ENCODE measurements at places on chromosomes 12 and 14.
A peak's percentile ranks its signal among the peaks of the same experiment; 100 is the strongest.

DNA sequence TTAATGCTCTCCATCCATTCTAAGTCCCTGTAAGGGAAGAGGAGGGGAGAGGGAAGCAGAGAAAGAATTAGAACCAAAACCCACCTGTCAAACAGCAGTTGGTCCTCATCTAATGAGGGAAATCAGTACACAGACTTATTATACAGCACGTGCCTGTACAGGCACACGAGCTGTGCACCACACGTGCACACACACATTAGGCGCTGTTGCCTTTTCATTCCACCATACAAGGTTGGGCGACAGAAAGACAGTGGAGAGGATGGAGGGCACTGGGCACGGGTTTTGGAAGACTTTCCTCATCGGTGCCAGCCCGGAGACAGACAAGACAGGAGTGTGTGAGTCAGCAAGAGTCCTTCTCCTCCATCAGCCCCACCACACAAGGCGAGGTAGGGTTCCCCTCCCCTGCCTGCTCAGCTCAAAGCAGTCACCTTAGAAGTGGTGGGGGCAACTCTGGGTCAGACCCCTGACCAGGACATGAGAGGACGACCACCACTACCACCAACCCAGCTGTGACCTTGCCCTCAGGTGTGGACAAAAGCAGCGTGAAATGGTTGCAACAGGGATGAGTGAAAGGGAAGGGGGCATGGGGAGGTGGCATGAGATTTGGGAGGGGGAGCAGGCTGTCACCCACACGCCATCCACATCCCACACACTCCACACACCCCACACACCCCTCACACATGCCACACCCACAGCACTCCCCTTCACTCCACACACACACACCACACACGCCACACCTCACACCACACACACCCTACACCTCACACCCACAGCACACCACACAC is 80.7 kb downstream of the ACTN1 start:
- DNase-seq = no peak

DNA sequence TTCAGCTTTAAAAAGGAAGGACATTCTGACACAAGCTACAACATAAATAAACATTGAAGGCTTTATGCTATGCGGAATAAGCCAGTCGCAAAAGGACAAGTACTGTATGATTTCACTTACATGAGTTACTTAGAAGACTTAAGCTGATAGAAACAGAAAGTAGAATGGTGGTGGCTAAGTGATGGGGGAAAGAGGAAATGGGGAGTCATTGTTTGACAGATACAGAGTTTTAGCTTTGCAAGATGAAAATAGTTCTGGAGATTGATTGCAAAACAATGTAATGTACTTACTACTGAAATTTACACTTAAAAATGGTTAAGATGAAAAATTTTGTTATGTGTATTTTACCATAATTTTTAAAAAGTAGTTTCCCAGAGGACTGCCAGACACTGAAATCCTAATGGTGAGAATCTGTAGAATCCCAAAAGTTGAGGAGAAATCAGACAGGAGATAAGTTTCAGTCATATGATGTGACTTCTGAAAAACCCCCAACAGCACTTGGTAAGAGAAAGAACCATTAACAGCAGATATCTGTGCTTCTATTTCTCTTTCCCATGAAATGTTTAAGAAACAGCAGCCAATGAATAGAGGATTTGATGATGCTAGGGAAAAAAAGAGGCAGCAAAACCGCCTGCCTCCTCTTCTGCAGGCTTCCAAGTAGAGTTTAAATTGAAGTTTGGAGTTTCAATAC is 16.6 kb upstream of the CLEC2A start:
- no peak for DNase-seq

GRCh38 chr12:93624595-93625294 is 52.3 kb downstream of the SOCS2 start:
- DNase-seq = no peak

GRCh38 chr14:22718091-22718490 is 48.4 kb upstream of the OXA1L start:
- no peak for DNase-seq

GRCh38 chr14:56952766-56953473 is 142.6 kb upstream of the OTX2 start:
- no peak for DNase-seq

- DNase-seq = no peak
Observed at GRCh38 chr12:110844551-110845338, 2.0 kb upstream of the CCDC63 start.

GRCh38 chr12:42525444-42525843 is 64.1 kb downstream of the PRICKLE1 start:
- DNase-seq = no peak

- no peak for DNase-seq
Observed at GRCh38 chr14:36580856-36581831, 1.3 kb downstream of the NKX2-8 start.

GRCh38 chr12:7907009-7907408 is 29.0 kb downstream of the SLC2A3 start:
- DNase-seq = peak; percentile 4

DNA sequence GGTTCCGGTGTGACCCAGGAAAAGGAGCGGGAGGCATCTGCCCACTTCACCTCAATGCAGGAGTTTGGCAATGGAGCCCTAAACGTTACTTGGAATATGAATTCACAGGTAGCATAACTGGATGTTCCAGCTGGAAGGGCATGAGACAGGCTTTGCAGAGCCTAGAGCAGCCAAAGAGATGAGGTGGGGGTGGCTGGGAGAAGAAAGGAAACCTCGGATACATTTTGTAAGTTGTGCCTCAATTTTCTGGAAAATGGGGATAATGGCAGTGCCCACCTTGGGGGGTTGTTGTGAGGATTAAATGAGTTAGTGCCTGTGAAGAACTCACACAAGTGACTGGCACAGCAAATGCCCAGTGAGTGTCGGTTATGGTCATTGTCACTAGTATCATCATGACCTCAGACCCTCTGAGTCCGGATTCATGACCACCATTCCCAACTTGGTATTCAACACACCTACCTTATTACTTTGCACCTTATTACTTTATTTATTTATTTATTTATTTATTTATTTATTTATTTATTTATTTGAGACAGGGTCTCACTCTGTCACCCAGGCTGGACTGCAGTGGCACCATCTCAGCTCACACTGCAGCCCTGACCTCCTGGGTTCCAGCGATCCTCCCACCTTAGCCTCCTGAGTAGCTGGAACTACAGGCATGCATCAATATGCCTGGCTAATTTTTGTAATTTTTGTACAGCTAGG is 56.0 kb downstream of the CLMN start:
- DNase-seq = no peak

DNA sequence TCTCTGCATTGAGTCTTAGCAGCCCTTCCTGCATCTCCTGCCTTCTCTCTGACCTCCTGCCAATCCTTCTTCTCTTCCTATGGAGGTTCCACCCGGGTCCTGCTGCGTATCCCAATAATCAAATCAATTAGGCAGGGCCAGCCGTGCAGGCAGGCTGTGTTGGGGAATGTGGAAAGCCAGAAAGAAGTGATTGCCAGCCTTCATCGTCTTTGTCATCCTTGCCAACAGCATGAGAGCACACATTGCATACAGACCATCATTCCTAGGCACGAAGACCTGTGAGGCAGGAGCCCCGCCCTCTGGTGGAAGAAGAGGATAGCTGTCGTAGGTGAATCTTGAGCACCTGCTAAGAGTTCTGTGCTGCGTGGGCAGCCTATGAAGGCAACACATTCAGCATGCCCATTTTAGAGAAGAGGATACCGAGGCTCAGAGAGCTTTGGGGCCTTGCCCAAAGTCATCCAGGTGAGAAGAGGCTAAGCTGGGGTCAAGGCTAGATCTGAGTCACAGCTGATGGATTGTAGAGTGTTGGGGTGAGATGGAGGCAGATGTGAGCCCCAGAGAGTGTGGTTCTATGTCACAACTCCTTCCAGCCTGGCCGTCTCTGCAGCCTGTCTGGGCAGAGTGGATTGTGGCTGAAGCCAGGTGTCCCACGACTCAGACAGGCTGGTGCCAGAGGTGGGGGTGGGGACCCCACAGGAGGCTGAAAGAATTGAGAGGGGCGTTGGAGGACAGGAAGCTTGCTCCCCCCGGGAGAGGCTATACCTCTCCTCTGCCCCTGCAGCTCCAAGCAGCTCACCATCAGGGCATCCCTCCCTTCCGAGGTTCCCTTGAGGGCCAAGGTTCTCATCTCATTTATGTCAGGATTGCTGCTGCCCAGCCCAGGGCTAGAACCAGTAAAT is 12.7 kb downstream of the C14orf132 start:
- DNase-seq = peak; percentile 89

DNA sequence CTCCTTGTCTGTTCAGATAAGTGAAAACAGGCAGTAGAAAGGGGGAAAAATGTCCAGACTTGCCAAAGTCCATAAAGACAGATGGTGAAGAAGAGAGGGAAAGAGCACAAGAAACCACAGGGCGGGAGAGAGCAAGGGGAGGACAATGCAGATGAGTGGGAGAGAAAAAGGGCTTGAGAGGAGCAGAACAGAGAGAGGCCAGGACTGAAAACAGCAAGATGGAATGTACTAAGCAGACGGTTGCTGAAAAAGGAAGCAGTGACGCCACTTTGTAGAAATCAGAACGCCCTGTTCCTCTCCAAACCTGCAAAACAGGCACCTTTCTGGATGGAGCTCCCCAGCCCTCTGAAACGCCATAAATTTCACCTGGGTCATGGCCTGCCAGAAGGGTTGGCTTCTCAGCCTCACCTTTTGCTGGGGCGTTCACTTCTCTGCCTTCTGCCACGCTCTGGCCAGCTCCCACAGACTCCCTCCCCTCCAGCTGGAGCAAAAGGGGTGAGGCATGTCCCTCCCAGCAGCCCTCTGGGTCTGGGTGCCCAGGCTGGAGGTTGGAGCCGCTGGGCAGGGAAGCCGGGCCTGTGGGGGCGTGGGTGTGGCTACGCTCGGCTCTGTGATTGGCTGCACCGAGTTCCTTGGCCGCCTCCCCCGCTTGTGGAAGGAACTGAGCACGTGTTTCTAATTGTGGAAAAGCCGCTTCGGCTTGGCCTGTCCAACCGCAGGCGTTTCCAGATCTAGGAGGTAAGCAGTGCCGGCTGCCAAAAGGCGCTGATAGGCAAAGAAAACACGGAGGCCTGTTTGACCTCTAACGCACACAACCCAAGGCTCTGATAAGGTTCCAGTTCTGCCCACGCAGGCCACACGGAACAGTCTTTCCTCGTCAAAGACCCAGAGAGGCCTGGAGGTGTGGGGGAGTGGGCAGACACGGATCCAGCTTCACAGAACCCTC is 29.3 kb downstream of the SLC7A8 start:
- DNase-seq = peak; percentile 33

All from T47D (cell line).